ENCODE measurements at places on chromosomes 12 and 14.
A peak's percentile ranks its signal among the peaks of the same experiment; 100 is the strongest.

DNA sequence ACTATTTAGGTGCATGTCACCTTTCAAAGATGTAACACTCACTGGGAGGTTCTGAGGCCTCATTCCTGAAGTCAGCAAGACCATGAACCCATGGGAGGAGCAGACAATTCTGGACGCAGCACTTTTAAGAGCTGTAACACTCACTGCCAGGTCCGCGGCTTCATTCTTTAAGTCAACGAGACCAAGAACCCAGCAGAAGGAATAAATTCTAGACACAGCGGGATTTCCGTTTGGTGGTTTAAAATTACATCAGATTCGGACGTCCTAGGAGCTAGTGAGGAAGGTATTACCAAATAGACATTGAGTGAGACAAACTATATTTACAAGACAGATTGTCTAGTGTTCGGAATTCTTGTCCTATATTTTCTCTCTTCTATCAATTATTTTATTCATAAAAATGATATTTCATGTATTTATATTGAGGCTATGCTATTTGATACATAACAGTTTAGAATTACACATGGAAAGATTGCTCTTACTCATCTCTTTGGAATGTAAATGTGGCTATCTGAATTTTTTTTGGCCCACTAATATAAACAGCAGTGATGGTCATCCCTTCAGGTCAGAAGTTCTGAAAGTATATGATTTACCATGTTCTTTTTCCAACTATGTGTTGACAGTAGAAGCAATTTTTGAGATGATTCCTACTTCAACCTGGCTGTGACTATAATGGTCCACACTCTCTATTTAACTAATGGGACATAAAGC, 1973.0 kb upstream of the FLRT2 start:
- DNase-seq, result no peak

DNA sequence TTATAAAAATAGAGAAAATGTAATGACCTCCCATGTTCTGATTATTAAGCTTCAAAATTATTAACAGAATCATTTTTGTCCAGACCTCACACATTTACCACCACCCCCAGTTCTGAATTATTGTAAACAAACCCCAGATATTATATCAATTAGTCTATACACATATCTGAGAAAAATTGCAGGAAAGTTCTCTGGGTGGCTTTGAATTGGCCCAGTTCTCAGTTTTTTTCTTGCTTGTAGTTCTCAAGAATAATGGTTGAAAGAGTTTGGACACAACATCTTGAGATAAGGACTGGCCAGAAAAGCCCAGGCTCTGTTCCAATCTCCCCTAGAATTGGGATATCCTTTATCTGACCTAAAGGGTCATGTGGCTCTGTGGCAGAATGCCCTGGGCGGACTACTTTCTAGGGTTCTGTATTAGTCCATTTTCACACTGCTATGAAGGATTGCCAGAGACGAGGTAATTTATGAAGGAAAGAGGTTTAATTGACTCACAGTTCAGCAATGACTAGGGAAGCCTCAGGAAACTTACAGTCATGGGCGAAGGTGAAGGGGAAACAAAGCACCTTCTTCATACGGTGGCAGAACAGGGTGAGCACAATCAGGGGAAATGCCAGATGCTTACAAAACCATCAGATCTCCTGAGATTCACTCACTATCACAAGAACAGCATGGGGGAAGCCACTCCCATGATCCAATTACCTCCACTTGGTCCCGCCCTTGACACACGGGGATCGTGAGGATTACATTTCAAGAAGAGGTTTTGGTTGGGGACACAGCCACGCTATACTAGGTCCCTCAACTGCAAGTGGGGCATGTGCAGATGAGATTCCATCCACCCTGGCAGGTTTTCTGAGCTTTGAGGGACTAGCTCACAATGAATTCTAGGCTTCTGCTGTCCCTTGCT, 1504.6 kb upstream of the FLRT2 start:
- DNase-seq, result no peak

- no peak for DNase-seq
These were observed 23.3 kb downstream of the NPC2 start for GRCh38 chr14:74469548-74470518.

GRCh38 chr14:52878469-52878868, 72.4 kb downstream of the FERMT2 start:
- DNase-seq, result no peak

- DNase-seq, result no peak
These were observed 57.4 kb downstream of the ATP2B1 start for GRCh38 chr12:89651192-89651591.

- no peak for DNase-seq
These were observed 158.2 kb downstream of the CAND1 start for GRCh38 chr12:67427336-67427735.

DNA sequence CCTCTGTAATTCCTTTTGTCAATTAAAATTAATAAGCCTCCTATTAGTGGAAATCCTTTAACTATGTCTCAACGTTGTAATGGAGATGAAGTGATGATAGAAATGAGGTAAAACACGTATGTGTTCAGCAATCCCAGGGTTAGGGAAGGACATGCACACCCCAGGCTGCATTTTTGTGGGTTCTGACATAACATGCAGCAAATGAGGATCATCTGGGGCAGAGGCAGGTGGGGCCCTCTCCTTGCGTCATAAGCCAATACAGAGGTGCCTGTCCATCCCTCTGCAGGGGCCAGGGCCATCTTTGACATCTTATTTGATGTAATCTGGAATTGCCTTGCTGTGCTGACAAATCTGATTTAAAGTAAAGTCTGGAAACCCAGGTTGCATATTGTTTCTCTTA, 73.2 kb downstream of the MYRFL start:
- DNase-seq, result no peak

DNA sequence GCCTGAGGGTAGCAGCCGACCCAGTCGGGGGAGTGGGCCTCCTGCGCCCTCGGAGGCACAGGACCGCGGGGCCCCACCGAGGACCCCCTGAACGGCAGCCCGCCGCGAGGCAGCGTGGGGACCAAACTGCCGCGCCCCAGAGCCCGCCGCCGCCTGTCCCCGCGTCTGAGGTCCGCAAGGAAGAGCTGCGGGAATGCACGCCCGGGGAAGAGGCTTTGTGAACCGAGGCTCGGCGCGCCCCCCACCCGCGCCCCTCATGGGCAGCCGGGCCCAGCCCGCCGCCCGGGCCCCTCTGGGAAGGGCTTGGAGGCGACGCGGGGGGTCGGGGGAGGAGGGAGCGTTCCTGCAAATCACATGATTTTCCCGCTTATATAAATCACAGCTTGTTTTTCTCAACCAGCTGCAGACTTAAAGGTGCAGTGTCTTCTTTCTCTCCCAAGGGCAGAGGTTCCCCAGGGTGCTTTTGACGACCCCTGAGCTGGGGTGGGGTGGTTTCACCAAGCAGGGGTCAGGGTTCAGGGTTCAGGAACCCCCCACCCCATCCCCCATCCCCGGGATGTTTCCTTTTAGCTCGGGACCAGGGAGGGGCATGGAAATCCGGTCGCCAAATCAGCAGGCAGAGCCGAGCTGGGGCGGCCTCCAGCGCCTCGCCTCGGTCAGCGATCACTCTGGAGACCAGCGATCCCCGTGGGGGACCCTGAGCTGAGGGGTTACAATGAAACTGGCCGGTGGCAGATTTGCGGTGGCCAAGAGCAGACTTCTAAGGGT, 44.7 kb upstream of the ATP23 start:
- DNase-seq, result peak; percentile 88

- peak; percentile 69 for DNase-seq
These were observed 189.6 kb downstream of the DUSP6 start for GRCh38 chr12:89162589-89163261.

- DNase-seq, result no peak
These were observed 233.2 kb upstream of the AMIGO2 start for GRCh38 chr12:47312808-47313426.

DNA sequence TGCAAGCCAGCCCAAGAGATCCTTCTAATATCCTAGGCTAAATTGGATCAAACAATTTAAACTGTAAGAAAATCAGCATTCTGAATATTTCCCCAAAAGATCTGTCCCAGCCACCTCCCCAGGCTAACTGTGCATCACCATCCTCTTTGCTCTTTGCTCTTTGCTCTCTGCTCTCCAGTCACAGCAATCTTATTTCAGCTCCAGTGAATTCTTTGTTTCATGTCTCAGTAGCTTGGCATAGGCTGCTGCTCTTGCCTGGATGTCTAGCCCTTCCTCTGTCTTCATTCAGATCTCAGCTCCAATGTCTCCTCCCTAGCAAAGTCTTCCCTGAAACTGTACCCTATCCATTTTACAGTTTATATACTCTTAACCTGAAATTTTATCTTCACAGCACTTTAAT, 399.8 kb upstream of the USP15 start:
- no peak for DNase-seq

DNA sequence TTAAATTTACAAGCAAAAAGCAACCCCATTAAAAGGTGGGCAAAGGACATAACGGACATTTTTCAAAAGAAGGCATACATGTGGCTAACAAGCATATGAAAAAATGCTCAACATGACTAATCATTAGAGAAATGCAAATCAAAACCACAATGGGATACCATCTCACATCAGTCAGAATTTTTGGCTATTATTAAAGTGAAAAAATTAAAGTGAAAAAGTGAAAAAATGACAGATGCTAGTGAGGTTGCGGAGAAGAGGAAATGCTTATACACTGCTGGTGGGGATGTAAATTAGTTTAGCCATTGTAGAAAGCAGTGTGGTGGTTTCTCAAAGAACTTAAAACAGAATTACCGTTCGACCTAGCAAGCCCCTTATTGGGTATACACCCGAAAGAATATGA, 7.9 kb downstream of the OTOGL start:
- DNase-seq, result no peak

- DNase-seq, result no peak
These were observed 683.4 kb upstream of the FBXO33 start for GRCh38 chr14:40115583-40115982.

GRCh38 chr12:52010152-52010622, 3.4 kb downstream of the TAMALIN start:
- peak; percentile 79 for DNase-seq

DNA sequence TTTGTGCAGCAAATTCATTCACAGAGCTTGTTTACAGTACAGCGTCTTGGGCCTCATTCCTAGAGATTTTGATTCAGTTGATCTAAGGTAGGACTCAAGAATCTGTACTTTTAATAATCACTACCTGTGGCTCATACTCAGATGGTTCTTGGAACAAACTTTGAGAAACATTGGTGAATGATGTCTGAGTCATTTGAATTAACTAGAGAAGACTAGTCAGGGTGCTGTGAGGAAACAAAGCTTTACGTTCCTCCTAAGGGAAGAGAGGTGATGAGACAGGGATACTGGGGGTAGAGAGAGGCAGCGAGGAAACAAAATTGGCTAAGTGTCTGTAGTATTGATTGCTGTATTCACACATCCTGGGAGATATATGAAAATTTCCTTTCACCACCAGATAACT, 109.4 kb downstream of the SLC15A5 start:
- no peak for DNase-seq

DNA sequence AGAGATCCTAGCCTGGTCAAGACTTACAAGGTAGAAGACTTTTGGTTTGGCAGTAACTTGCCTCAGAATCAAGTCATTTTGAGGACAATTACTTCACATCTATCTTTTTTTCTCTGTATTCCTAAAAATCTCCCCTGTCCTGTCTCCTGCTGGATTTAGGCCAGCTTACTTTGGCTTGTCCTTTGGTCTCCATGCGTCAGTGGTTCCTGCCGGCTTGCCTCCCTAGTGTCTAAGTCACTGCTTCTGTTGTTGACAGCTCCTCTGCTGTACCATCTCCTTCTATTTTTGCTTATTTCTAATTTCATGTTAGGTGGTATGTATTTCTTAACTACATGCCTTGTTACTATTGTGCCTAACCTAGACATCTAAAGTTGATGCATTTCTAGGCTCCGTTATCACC, 39.7 kb upstream of the FBLN5 start:
- no peak for DNase-seq

DNA sequence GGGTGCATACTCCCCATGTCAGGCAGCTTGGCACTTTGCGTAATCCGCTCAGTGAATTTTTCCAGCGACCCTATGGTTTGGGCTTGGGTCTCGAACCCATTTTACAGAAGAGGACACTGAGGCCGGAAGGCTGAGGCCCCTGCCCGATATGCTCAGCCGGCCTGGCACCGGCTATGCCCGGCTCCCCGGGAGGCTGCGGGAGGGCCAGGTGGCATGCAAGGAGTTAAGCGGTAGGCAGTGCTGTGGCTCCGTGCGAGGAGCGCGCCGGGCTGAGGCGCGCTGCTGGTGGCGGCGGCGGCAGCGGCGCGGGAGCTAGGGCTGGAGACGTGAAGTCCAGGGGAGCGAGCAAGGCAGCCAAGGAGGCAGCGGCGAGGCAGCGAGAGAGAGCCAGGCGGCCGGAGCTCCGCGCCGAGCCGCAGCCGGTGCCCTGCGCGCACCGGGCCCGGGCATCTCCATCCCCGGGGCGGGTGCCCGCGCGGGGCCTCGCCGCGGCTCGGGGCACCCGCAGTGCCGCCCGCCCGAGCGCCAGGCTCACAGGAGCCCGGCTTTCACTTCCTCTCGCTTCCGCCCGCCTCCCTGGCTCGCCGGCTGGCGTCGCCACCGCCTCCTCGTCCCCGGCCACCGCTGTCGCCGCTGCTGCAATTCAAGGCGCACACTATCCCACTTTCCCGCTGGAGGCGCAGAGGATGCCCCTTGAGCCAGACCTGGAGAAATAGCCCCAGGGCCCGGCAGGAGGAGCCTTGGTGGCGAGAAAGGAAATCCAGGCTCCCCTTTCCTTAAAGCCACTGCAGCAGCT, at the start of gene WSCD2:
Gene WSCD2 (plus strand): TSS at position 272 of the 796 bp plus-strand sequence. CDS start 66,545 bp downstream, outside the sequence.
- DNase-seq, result peak; percentile 71

GRCh38 chr14:43166163-43166562, 1340.9 kb downstream of the FSCB start:
- no peak for DNase-seq

- DNase-seq, result no peak
These were observed 3.5 kb downstream of the TAC3 start for GRCh38 chr12:57012600-57013465.

- DNase-seq, result no peak
These were observed 557.6 kb downstream of the PRKD1 start for GRCh38 chr14:29370024-29370423.

DNA sequence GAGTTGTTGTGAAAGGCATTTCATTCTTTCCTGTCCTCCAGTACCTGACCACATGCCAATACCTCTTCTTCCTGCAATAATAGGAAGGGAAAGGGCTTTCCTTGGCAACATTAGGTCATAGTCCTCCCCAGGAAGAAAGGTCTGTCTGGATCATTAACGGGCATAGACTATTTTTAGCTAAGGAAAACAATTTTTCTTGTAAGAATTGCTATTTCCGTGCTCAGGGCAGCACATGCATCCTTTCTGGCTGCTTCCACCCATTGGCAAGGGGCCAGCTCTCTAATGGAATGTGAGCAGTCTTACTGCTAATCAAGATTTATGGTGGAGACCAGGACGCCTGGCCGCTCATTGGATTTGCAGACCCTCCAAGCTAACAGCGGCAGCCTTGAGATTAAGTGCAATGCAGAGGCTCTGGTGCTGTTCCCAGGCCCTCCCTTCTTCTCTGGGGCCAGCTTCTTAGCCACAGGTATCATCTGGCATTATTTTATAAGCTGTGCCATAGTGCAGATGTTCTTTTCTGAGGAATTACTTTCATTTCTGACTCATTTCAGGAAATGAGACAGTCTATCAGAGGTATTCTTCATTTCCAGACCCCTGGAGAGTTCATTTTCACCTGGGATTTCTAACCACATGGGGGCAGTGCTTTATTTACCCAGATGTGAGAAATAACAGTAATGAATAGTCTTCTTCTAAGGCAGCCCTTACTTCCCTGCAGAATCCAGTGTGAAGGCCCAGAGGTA, 52.9 kb downstream of the ANO6 start:
- DNase-seq, result peak; percentile 76
